Colonic mucosa (tissue), 4 donors: ENCODE measurements at places on chromosomes 11 and 22. TPM values are rescaled to one million over a fixed set of nuclear protein-coding genes. Genes with fewer than 3 reads are reported as not detected.
A peak's percentile ranks its signal among the peaks of the same experiment; 100 is the strongest.

DNA sequence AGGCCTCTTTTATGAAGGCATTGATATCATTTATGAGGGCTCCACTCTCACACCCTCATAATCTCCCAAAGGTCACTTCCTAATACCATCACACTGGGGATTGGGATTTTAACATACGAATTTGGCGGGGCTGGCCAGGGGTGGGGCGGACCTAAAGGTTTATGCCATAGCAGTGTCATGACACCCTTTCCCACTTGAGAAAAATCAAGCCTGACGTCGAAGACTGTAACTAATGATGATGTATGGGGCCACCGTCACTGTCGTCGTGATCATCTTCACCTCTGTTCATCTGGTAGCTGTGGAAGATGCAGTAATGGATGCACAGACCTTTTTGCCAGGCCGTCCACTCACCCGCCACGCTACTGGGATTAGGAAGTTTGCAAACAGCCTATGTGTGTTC, 912.1 kb downstream of the TBC1D22A start:
- no peak for DNase-seq
- H3K36me3 ChIP-seq: no peaks in the 10 kb centered on the region
- H3K4me3 ChIP-seq: no peak overlapping the region
- H3K27me3 ChIP-seq: no peaks in the 10 kb centered on the region
- H3K27ac ChIP-seq: no peak overlapping the region

The WT1 gene
- total RNA-seq: 0.32 TPM

- no peaks in the 10 kb centered on the region for H3K36me3 ChIP-seq
- H3K4me3 ChIP-seq: no peak overlapping the region
Observed at GRCh38 chr11:6095798-6096197, 11.7 kb upstream of the OR56B4 start.

GRCh38 chr11:67415501-67416304, at the start of gene CARNS1:
Gene CARNS1, plus strand, starts transcription at chr11:67415678. Its CDS starts 522 bp downstream, at chr11:67416200.
- H3K27ac ChIP-seq: no peak within 1 kb of the TSS
- H3K4me1 ChIP-seq: no peaks in the 10 kb centered on the region
- no peaks in the 10 kb centered on the region for H3K27me3 ChIP-seq
- no peaks in the 10 kb centered on the region for H3K36me3 ChIP-seq

GRCh38 chr11:129636926-129637325, 178.7 kb upstream of the TMEM45B start:
- H3K36me3 ChIP-seq: no peaks in the 10 kb centered on the region
- no peaks in the 10 kb centered on the region for H3K4me1 ChIP-seq
- H3K4me3 ChIP-seq: no peak overlapping the region
- DNase-seq: no peak

DNA sequence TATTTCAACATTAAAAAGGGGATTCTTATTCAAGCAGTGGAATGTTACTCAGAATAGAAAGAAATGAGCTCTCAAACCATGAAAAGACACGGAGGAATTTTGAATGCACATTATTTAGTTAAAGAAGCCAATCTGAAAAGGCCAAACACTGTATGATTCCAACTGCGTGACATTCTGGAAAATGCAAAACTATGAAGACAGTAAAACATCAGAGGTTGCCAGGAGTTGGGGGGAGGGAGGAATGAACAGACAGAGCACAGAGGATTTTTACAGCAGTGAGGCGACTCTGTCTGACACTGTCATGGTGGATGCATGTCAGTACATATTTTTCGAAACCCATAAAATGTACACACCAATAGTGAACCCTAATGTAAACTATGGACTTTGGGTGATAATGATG, 22.9 kb upstream of the THY1 start:
- H3K27me3 ChIP-seq: no peaks in the 10 kb centered on the region
- no peaks in the 10 kb centered on the region for H3K36me3 ChIP-seq
- H3K27ac ChIP-seq: no peak overlapping the region

The PTPRJ gene
- total RNA-seq: 37.5 TPM

DNA sequence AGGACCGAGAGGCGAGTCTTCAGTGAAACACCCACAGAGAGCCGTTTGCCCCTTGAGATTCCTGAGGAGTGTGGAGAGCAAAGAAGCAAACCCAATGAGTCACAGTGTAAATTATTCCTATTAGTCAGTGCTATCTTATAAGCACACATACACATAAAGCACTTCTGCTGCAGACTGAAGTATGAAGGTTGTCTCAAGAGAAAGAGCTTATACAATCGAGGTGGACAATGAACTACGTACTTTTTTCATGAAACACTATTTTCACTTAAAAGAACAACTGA, 37.3 kb downstream of the GALNT18 start:
- no peaks in the 10 kb centered on the region for H3K36me3 ChIP-seq
- H3K27ac ChIP-seq: no peak overlapping the region
- no peaks in the 10 kb centered on the region for H3K4me1 ChIP-seq
- H3K4me3 ChIP-seq: no peak overlapping the region
- H3K27me3 ChIP-seq: no peaks in the 10 kb centered on the region
- no peak for DNase-seq

DNA sequence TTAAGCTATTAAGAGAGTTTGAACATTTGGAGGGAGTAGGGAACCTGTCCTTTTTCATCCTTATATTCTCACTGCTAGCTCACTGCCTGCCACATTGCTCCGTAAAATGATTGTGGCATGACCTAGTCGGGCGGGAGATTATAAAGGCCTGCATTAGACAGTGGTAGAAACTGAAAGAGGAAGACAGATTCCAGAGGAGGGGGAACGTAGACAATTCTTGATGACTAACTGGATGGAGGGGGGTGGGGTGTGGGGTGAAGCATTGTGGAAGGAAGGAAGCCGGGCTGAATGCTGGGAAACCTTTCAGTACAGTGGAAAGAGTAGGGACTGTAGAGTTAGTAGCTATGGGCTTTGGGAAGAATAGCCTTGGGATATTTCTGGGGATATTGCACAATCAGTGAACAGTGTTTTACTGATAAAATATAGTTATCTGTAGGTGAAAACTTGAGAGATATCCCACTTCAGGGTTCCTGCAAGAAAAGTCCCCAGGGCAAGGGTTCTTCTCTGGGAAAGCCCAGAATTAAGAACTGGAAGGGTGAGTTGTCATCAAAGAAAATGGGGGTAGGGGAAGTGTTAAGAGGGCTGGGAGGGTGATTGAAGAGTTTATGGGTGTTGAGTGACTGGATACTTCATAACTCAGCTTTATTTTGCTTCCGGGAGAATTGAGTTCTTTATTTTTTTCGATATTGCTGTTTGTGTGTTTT, 2.1 kb downstream of the MED15 start:
- DNase-seq: peak; percentile 81
- peak overlapping the region; percentile 74 for H3K4me3 ChIP-seq
- H3K27ac ChIP-seq: peak overlapping the region; percentile 91

GRCh38 chr22:50528682-50529415, 963 bp downstream of the TYMP start:
- H3K27me3 ChIP-seq: no peaks in the 10 kb centered on the region
- no peaks in the 10 kb centered on the region for H3K36me3 ChIP-seq
- no peak for DNase-seq
- H3K4me3 ChIP-seq: peak overlapping the region; percentile 55
- H3K27ac ChIP-seq: peak overlapping the region; percentile 100

DNA sequence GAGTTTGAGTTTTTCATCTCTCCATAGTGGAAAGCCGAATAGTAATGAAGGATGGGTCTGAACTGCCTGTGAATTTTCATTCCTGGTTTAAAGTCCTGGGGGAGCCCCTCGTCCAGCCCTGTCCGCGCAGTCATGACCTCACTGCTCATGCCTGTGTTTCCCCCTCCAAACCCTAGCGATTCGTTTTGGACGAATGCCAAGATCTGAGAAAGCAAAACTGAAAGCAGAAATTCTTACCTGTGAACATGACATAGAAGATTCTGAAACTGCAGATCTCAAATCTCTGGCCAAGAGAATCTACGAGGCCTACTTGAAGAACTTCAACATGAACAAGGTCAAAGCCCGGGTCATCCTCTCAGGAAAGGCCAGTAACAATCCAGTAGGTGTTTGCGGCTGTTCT, 30.5 kb downstream of the CDPF1 start:
- peaks cover 32% of the 10 kb centered on the region for H3K36me3 ChIP-seq
- H3K4me1 ChIP-seq: no peaks in the 10 kb centered on the region
- no peak overlapping the region for H3K4me3 ChIP-seq
- no peak overlapping the region for H3K27ac ChIP-seq

GRCh38 chr11:12241401-12241800, 131.0 kb downstream of the MICAL2 start:
- H3K36me3 ChIP-seq: peaks cover 7% of the 10 kb centered on the region
- H3K27ac ChIP-seq: no peak overlapping the region
- DNase-seq: no peak

DNA sequence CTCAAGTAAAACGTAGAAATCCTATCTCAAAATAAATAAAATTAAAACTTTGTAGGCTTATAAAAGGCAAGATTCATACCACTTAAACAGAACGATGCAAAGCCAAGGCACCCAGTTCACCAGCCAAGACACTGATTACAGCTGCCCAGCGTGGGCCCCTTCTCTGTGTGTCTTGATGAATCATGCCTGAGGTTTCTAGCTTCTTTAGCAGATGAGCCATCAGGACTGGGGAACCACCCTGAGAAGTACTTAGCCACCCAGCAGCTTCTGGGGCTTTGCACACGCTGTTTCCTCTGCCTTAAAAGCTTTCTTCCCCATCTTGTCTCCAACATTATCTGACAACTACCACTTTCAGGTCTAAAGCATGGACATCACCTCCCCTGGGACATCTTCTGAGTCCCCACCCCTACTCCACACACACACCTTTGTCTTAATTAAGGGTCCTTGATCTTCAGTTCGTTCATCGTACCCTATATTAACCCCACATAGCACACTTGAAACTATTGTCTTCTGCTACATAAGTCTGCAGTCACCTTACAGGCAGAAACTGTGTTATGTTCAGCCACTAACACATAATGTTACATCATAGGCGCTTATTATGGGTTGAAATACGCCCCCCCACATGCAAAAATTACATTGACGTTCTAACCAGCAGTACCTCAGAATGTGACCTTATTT, 8.7 kb upstream of the LAYN start:
- no peak overlapping the region for H3K27ac ChIP-seq
- no peaks in the 10 kb centered on the region for H3K36me3 ChIP-seq

DNA sequence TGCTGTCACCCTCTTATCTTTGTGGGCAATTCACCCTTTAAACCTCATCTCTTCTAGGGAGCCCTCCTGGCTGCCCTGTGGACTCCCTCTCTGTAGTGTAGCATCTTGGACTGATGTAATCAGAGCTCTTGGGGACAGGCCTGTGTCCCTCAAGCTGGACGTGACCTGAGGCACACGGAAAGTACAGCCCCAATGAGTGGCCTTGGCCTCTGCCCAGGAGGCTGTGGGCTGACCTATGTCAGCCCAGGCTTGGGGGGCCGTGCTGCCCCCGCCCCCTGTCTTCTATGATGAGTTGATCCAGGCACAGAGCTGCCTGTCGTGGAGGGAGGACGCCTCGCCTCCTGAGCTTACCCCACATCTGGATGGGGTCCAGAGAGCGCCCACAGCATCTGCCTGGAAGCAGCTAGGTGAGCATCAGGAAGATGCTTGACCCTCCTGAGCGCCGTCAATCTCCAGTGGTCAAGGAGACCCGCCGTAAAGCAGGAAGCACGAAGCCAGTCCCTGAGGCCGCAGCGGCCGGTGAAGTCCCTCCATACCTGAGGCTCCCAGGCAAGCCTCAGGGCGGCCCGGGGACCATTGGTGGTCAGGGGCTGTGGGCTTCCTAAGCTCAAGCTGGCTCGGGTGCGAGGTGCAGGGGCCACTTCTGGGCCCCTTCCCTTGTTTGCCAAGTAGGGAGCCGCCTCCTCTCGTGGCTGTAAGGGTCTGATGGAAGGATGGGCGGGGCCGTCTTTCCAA, 1136.9 kb downstream of the BRD1 start:
- H3K27me3 ChIP-seq: no peaks in the 10 kb centered on the region
- no peak overlapping the region for H3K27ac ChIP-seq
- no peak for DNase-seq
- H3K36me3 ChIP-seq: no peaks in the 10 kb centered on the region
- H3K4me3 ChIP-seq: no peak overlapping the region
- no peaks in the 10 kb centered on the region for H3K4me1 ChIP-seq

The CYP2D6 gene
- 2.2 TPM for total RNA-seq

- DNase-seq: no peak
- no peak overlapping the region for H3K4me3 ChIP-seq
- no peaks in the 10 kb centered on the region for H3K27me3 ChIP-seq
- H3K36me3 ChIP-seq: no peaks in the 10 kb centered on the region
- H3K27ac ChIP-seq: no peak overlapping the region
- no peaks in the 10 kb centered on the region for H3K4me1 ChIP-seq
Observed at GRCh38 chr11:13321431-13321830, 43.8 kb downstream of the BMAL1 start.

- H3K4me3 ChIP-seq: peak within 1 kb of the TSS; percentile 68
- DNase-seq: peak; percentile 84
- H3K27ac ChIP-seq: peak within 1 kb of the TSS; percentile 83
- no peaks in the 10 kb centered on the region for H3K27me3 ChIP-seq
- no peaks in the 10 kb centered on the region for H3K36me3 ChIP-seq
Observed at GRCh38 chr11:32829680-32830412, at the start of gene PRRG4. Gene PRRG4, plus strand, starts transcription at chr11:32829927. Its CDS starts 603 bp downstream, at chr11:32830530.

DNA sequence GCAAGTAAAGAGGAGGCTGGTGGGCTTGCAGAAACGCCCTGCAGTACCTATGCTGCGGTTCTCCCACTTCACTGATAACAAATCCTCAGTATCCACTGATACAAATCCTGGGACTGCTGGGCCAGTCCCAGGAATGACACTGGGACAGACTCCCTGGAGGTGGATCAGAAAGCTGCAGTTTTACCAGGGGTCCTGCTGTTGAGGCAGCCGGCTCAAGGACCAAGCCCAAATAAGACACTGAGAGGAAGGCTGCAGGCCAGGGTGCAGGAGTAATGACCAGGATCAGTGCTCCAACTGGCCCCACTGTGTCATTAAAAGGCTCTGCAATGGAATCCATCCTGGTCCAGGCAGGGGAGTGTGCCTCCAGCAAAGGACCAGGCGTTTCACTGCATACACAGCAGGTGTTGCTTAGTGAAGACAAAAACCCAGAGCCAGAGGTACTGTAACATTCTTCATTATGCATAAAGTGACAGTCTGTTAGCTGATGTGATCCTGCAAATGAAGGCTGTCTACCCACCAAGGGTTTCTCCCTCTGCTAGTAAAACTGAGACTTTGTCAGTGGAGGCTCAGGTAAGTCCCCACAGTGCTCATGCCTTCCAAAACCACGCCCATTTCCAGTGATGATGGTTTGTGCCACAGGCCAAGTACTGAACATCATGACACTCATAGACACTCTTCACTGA, 1.4 kb upstream of the C22orf39 start:
- peaks cover 13% of the 10 kb centered on the region for H3K4me1 ChIP-seq
- H3K27me3 ChIP-seq: no peaks in the 10 kb centered on the region
- H3K27ac ChIP-seq: no peak overlapping the region
- H3K36me3 ChIP-seq: peaks cover 3% of the 10 kb centered on the region
- H3K4me3 ChIP-seq: no peak overlapping the region
- DNase-seq: no peak

DNA sequence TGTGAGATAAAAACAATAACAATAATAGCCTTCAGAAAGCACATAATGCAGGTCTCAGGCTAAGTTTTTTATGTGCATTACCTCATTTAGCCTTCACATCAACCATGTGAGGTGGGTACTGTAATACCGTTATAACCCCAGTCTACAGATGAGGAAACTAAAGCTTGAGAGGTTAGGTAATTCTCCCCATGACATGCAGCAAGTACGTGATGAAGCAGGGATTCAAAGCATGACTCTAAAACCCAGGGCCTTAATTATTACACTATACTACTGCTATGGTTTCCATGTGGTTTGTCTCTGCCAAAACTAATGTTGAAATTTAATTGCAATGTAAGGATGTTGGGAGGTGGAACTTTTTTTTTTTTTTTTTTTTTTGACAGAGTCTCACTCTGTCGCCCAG, 37.7 kb upstream of the FDX1 start:
- no peaks in the 10 kb centered on the region for H3K4me1 ChIP-seq
- H3K27me3 ChIP-seq: no peaks in the 10 kb centered on the region
- no peak overlapping the region for H3K27ac ChIP-seq
- H3K4me3 ChIP-seq: no peak overlapping the region
- no peak for DNase-seq
- H3K36me3 ChIP-seq: no peaks in the 10 kb centered on the region

- H3K27me3 ChIP-seq: no peaks in the 10 kb centered on the region
- H3K4me3 ChIP-seq: peak overlapping the region; percentile 87
- no peaks in the 10 kb centered on the region for H3K36me3 ChIP-seq
- peaks cover 23% of the 10 kb centered on the region for H3K4me1 ChIP-seq
Observed at GRCh38 chr11:62665599-62666258, 617 bp downstream of the CSKMT start.
